NB4 (cell line): ENCODE measurements at places on chromosomes 16 and 17.

DNA sequence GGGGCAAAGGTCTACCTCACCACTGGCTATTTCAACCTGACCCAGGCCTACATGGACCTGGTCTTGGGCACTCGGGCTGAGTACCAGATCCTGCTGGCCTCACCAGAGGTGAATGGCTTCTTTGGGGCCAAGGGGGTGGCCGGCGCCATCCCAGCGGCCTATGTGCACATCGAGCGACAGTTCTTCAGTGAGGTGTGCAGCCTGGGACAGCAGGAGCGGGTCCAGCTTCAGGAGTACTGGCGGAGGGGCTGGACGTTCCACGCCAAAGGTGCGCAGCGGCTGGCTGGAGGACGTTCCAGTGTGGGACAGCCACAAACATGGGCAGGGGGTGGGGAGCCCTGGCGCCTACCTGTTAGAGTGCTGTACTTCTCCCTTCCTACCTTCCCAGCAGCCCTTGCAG is 25.4 kb downstream of the PGS1 start:
- DNase-seq: no peak

DNA sequence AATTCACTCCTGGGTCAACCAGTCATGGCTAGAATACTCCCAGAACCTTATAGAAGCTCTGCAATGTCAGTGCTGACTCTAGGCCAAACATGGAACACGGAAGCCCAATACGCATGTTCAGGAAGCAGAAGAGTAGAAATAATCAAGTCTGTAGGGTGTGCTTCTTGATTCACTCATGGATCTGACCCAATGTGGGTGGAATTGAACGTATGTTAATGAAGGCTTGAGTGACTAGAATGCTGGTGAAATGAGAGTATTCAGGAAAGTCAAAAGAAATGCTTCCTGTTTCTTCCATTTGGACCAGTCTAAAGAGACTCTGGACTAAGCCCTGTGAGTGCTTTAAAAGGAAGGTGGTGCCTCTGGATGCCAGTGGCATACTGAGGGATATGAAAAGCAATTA is 395.0 kb downstream of the CDH13 start:
- DNase-seq: no peak

- DNase-seq: no peak
Measured at GRCh38 chr16:83338138-83338537, 469.6 kb upstream of the HSBP1 start.

- no peak for DNase-seq
Measured at GRCh38 chr16:85536411-85537330, 76.5 kb upstream of the GSE1 start.

GRCh38 chr16:18792836-18793433 is 2.8 kb upstream of the RPS15A start:
- DNase-seq: no peak

DNA sequence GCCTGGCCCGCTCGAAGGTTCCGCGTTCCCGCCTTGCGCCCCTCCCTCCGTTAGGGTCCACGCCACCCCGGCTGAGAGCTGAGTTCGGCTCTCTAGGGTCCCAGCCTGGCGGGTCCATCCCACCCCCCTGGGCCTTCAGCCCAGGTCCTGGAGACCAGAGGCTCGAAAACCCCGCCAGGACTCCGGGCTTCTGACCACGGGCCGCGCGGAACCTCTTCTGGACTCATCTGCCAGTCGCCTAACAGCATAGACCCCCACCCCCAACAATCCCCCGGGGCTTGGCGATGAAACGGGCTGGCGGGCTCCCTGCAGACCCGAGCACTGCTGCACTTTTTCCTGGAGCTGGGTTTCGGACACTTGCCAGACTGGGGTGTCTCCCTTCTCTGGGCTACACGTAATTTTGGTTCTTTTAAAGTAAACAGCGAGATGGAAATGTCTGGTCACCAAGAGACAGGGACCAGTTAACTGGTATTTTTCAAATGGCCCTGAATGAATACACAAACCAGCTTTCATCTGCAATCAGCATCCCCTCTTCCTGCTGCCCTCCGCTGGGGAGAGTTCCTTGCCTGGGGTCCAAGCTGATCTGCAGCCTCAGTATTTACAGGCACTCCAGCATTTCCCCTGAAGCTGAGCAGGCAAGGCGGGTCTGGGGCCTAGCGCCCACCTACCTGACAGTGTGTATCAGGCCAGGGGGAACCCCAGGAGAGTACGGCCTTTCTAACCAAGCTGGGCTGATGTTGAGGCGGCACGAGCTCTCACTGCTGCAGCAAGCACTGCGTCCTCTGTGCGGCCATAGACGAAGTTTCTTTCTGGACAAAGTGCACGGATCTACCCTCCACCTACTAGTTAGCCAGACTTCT is 639 bp upstream of the TRIM65 start:
- no peak for DNase-seq

GRCh38 chr16:12767897-12768296 is 35.8 kb downstream of the CPPED1 start:
- no peak for DNase-seq

- no peak for DNase-seq
Measured at GRCh38 chr16:22805326-22805725, 8.6 kb upstream of the HS3ST2 start.

DNA sequence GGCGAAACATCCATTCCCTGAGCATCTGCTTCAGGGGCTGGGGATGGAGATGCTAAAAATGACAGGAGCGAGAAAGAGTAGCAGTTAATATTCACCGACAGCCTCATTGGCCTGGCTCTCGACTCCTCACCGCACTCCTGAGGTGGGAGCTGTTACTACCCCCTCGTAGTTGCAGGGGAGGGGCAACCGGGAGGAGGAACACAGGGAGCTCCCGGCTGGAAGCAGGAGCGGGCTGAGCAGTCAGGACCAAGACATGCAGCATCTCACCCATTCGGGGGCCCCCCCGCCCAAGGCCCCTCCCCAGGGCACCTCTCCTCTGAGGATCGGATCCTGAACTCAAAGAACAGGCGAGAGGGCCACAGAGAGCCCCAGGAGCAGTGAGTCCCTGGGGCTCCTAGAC is 4.5 kb upstream of the ACSF3 start:
- DNase-seq: no peak

DNA sequence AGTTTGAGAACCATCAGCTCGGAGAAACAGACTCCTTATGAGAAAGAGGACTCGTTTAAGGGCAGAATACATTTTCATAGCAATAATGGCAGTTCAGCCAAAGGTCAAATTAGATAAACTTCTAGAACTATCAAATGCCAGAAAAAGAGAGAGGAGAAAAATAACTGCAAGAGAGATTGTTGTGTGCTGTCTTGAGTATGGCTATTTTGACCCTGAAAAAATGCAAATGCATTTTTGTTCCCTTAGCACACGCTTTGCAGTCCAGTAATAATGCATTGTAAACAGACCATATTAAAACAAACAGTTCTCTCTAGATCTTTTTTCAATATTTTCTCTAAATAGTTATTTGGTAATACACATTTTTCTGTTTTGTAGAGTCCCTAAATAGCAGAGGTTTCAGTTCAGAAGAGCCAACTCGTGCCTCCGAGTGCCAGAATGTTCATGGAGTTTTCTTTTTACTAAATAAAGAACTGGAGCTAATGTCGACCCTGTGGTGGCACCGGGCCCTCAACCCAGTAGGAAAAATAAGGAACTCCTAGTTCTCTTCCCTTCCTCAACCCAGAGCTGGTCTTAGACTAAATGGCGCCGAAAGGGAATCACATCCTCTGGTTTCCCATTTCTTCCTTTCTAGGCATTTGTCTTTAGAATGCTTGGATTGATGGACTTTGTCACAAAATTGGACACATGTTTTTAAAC is 298.0 kb downstream of the MAP2K4 start:
- no peak for DNase-seq
